ENCODE measurements at places on chromosomes 12 and 14.

GRCh38 chr12:57604992-57605810, 577 bp downstream of the DTX3 start:
- peak; percentile 33 for DNase-seq

- DNase-seq: no peak
Measured at GRCh38 chr12:125113789-125114188, 48.6 kb downstream of the AACS start.

- no peak for DNase-seq
Measured at GRCh38 chr12:25364529-25365339, 114.0 kb upstream of the KRAS start.

GRCh38 chr14:61988240-61988639, 226.0 kb downstream of the SNAPC1 start:
- DNase-seq: no peak

DNA sequence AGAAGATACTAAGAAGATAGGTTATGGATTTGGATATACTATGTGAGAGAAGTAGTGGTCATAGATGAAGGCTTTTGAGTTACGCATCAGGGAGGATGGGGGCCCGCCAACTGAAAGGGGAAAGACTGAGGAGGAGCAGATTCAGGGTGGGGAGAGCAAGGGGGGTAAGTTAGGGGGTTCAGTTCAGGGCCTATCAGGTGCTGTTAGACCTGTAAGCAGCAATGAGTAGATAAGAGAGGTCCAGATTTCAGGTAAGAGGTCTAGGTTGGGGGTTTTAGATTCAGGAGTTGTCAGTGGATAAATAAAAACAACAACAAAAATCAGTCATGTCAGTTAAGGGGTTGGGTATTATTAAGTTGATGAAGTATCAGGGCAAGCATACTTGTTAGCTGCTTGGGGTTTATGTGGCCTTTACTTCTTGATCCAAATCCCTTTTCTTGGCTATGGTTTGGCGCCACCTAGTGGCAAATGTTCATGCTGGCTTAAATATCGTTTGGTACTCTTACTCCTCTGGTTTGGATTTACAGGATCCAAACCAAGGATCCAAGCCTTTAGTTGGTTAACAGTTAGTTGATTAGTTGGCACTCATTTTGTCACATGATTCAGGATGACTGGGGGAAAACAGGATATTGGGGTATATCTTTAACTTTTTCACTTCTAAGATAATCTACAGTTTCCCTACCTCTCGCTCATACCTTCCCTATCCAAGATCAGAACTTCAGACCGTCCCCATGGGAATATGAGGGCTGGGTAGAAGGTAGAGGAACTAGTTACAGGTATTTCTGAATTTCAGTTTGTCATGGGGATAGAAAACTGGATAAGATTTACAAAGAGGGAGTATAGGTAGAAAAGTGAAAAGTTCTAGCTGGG, 65.1 kb downstream of the PCNX1 start:
- peak; percentile 84 for DNase-seq

- DNase-seq: no peak
Measured at GRCh38 chr12:62731055-62731820, 203.7 kb downstream of the PPM1H start.

- DNase-seq: no peak
Measured at GRCh38 chr14:58813745-58814144, 176.0 kb downstream of the DACT1 start.

DNA sequence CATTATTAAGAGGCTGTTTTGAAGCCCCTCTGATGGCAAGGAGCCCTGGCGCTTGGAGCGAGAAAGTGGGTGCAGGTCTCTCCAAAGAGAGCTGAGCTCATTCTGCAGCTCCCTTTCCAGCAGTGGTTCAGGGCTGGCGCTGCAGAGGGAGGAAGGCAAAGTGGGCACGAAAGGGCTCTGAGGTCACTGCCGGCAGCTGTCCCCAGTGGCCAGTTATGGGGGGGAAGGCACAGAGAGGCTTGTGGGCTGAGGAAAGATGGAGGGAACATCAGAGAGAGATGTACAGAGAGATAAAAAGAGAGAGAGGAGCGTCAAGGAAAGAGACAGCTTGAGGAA, 75.2 kb upstream of the TBX5 start:
- DNase-seq: no peak

- DNase-seq: no peak
Measured at GRCh38 chr14:35879654-35880249, 53.6 kb downstream of the BRMS1L start.

DNA sequence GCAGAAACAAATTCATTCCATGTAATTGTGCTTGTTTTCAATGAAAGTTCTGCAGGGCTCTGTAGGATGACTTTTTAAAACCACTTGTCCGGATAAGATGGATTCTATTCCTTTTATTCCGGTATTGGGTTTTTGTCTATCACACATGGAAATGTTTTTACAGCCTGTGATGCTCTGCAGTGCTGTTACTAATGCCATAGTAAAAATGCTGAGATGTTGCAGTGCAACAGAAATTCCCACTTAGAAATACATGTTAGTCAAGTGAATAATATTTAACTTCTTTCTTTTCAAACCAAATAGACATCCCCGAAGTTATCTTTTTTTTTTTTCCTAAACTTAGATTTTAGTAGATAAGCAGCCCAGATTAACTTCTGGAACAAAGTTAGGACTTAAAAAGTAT, 71.9 kb downstream of the RASSF8 start:
- DNase-seq: no peak

DNA sequence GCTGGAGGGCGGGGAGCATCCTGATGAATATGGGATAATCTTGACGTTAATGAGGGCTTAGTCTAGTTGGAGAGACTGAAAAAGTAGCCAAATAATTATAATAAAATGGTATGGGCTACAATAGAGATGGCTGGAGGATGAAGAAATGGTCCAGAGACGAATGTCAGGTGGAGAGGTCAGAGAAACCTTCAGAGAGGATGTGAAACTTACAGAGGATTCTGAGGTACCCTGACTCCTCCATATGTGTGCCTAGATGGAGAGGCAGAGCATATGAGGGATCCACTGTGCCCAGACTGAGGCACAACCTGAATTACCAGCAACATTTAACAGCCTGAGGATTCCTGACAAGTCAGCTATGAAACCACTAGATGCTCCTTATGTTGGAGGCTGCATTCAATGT, 417.0 kb downstream of the ATP23 start:
- no peak for DNase-seq

DNA sequence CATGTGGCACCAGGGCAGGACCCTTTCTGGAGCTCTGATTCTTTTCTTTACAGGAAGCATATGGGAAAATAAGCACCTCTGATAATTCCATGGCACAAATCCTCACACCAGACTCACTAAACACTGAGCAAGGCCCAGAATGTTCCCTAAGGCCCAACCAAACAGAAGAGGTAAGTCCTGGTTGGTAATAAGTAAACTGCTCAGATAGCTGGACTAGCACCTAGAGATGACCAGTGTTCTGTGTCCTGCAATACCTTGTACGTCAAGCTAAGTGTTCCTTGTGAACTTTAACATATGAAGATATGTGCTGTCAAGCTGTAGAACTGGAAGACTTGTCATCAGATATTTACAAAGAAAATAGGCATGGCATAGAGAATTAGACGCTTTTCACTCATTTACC, 186.7 kb downstream of the ESR2 start:
- no peak for DNase-seq

DNA sequence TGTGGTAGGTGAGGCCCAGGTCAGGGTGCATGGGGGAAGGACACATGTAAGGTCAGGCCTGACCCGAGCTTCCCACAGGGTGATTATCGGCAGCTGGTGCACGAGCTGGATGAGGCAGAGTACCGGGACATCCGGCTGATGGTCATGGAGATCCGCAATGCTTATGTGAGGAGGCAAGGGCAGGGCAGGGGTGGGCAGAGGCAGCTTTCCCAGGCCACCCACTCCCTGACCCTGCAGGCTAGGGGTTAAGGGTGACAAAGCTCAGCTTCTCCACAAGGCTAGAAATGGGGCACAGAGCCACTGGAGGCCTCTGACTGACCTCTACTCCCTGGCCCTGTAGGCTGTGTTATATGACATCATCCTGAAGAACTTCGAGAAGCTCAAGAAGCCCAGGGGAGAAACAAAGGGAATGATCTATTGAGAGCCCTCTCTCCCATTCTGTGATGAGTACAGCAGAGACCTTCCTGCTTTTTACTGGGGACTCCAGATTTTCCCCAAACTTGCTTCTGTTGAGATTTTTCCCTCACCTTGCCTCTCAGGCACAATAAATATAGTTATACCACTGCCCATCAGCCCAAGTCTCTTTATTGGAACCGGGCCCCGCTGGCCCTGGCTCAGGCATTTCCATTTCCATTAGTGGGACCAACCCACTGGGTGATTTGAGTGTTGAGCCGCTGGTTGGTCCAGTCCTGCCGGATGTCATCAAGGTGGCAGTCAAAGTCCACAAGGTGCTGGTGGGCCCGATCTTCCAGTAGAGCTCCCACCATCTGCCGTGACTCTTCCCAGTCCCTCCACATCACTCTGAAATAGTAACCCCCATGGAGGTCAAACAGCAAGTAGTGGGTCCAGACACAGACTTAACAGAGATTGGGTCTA, 2.6 kb downstream of the PSME1 start:
- no peak for DNase-seq

DNA sequence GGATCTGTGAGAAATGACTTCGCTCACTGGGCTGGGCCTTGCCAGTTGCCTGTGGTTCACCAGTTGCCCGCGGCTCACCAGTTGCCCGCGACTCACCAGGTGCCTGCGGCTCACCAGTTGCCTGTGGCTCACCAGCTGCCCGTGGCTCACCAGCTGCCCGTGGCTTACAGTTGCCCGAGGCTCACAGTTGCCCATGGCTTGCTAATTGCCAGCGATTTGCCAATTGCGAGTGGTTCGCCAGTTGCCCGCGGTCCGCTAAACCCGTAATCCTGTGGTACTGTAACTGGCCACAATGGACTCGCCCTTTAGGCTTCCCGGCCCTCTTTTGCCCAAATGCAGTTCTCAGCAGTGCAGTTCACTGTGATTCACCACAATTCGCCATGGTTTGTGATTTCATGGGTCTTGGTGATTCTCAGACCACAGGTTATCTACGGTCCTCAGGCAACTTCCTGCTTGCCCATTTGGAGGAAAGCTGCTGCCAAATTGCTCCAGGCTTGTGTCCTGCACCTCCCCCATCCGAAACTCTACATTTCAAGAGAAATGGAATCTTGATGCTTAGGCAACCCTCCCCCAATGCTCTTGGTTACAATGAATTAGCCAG, 15.0 kb upstream of the MEG3 start:
- no peak for DNase-seq

DNA sequence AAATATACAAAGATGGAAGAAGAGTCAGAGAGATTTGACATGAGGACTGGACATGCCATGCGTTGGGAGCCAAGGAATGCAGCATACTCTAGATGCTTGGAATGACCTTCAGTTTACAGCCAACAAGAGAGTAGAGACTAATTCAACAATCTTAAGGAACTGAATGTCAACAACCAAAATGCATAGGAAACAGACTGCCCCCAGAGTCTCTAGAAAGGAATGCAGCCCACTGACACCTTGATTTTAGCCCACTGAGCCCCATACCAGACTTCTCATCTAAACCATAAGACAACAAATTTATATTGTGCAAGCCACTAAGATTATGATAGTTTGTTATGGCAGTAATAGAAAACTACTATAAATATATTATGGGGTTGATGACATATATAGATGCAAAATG, 611.2 kb downstream of the RPS29 start:
- DNase-seq: no peak

GRCh38 chr14:80930836-80931389, 10.6 kb downstream of the CEP128 start:
- no peak for DNase-seq
